ENCODE measurements at places on chromosomes 7 and 10. TPM values are rescaled to one million over a fixed set of nuclear protein-coding genes. Genes with fewer than 3 reads are reported as not detected.
A peak's percentile ranks its signal among the peaks of the same experiment; 100 is the strongest.

EN2 gene
- 0.11 TPM for total RNA-seq

BEND7 gene
- 18.5 TPM for total RNA-seq

CPED1 gene
- 26.2 TPM for total RNA-seq

DNA sequence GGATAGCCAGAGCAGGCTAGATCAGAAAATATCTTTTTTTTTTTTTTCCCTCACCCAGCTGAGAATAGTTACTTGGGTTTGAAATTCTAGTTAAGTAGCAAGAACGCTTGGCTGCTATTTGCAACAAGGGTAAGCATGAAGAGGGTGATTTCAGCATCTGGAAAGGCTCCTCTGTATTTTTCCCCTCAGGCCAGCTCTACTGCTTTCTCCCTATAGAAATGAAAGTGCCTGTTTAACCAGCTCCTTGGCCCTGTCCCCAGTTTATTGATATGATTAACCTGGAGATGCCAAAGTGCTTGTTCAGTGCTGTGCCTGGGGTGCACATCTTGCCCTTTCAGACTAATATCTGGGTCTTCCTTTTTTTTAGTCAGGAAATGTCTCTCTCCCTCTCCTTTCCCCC, 37.1 kb downstream of the AP3M1 start:
- no peak for DNase-seq

SLC16A9 gene
- 0.48 TPM for total RNA-seq

DNA sequence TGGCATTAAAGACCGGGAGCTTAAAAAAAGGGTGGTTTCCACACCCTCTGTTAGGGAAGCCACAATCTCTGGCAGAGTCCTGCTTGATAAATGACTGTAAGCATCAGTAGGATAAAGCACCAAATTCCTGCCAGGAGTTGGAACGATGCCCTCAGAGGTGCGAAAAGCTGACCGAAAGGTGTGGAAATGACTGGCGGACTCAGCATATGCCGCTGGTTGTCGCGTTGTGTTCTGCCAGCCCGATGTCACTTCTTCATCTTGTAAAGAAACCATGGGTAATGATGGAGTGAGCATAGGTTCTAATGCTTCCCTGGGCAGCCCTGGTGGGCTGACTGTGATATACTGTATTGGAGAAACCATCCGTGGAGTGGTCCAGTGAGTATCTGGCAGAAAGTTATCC, 62.4 kb downstream of the KIAA1549 start:
- no peak for DNase-seq

DNA sequence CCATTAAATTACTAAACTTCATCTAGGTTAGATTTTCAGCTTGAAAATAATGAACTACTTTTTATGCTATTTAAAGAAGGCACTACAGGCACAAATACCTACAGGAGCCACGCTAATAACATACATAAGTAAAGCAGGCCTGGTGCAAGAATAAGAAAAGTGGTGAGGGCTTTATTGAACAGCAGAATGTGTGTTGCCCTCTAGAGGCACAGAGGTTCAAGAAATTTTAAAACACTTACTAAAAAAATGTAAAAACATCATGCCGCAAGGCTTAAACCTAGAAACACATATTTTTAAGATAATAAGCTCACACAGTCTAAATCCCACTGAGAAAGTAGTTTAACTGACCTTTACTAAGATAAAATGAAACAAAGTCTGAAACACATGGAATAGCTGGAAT, 20.3 kb downstream of the CACUL1 start:
- DNase-seq: no peak

GRCh38 chr7:47376991-47377616, 204.8 kb downstream of the TNS3 start:
- DNase-seq: no peak

GRCh38 chr10:108005627-108006026, 841.1 kb upstream of the SORCS1 start:
- DNase-seq: no peak

DNA sequence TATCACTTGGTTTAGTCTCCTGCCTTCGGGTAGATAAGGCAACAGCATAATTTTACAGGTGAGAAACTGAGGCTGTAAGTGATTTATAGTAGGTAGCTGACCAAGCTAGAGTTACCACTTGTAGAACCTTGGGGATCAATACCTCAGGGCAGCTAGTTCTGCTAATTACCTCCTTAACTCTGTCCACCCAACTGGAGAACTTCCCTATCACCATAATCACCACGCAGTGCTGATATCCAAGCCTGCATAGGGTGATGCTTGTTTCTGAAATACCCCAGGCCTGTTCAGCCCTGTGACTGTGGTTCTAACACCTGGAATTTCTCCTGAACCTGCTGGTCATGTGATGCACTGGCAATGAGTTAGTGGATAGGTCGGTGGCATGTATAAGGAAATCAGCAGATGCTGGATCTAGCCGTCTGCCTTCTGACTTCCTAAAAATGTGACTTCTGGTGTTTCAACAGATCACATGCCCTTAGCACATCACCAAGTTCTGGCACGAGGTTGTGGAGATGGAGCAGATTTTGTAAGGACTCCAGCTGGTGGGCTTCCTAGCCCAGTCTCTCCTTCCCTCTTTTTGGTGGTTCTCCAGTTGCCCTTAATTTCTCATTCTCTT, 15.3 kb downstream of the PLAU start:
- DNase-seq: no peak

GNAI1 gene
- 11.3 TPM for total RNA-seq

TSPAN15 gene
- total RNA-seq: 9.5 TPM

GRCh38 chr10:120917521-120918250, 66.5 kb downstream of the WDR11 start:
- no peak for DNase-seq

GNG11 gene
- total RNA-seq: 18.4 TPM

DNA sequence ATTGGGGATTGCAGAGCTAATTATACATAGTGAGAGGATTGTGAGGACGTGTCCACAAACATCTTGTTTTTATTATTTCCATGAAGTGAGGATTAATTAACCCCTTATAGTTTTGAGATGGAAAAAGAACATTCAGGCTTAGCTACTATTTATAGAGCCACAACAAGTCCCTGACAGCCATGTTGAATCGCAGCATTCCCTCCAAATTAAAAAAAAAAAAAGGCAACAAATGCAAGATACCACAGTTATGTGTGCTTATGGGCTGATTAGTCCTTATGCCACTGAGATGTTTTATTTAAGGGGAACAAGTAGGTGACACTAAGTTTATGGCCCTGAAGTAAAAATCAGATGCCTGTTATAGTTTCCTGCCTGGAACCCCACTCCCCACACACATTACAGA, 350.3 kb downstream of the GPAM start:
- no peak for DNase-seq

DNA sequence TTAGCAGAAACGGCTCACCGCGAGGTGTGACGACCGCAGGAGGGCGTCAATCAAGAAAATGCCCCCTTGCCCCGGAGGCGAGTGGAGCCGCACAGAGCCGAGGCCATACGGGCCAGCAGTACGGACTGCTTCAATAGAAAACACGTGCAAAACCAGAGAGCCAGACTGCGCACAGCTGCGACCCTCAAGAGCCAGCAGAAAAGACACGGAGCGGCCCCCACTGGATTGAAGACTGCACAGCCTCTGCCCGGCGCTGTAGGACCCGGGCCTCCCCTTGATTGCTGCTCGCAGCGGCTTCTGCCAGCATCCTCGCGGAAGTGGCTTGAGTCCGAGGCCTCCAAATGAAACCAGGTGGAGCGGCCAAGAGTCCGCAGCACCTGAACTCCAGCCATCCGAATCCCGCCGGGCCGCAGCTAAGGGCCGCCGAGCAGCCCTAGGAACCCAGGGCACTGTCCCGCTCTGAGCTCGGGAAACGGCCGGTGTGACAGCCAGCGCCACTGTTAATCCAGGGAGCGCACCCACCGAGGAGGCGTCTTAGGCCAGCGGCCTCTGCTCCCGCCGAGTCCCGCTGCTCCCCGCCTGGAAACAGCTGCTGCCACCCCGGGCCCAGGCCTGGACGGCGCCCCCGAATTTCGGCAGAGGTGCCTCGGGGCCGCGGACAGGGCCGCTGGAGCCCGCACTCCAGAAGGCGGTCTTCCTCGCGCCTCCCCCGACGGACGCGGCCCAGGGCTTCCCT, 660 bp upstream of the HHEX start:
- peak; percentile 56 for DNase-seq

PTF1A gene
- total RNA-seq: not detected

DNA sequence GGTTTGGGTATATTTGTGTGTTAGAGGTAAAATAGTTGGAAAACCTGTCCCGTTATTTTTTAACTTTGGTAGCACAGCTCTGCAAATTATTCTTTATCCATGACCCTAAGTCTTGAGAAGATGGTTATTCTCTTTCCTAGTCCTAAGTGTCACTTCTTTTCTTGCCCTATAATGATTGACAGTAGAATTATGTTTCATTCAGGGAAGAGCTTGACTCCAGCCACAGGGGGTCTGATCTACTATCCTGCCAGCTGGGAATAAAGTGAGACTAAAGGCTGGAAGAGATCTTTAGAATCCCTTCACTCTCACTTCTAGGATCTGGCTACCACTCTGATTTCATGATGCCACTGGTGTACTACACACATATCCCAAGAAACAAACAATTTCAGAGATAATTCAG, 90.4 kb downstream of the PHTF2 start:
- DNase-seq: no peak

GRCh38 chr7:133613250-133613790, 360.4 kb downstream of the EXOC4 start:
- DNase-seq: no peak

- DNase-seq: peak; percentile 48
These were observed 28.7 kb upstream of the CD36 start for GRCh38 chr7:80609751-80610150.

DNA sequence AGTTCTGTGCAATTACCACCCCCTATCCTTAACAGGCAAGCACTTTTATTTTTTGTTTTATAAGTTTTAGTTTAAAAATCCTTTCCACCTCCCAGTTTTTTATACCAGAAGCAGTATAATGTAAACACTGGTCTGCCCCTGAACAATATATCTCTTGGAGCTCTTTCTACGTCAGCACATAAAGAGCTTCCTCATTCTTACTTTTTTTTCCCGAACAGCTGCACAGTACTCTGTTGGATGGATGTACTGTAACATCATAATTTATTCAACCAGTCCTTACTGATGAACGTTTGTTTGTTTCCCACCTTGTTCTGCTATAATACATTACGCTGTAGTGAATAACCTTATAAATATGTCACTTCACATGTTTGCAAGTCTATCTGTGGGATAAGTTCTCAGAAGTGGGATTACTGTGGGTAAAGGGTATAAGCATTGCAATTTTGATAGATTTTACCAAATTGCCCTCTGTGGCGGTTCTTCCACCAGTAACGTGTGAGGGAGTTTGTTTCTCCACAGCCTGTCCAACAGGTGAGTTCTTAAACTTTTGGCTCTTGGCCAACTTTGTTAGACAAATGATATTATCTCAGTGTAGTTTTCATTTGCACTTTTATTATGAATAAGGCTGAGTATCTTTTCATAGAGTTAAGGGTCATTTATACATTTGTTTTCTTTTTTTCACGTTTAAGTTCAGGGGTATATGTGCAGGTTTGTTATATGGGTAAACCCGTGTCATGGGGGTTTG, 32.8 kb downstream of the ADRA2A start:
- DNase-seq: no peak

DNA sequence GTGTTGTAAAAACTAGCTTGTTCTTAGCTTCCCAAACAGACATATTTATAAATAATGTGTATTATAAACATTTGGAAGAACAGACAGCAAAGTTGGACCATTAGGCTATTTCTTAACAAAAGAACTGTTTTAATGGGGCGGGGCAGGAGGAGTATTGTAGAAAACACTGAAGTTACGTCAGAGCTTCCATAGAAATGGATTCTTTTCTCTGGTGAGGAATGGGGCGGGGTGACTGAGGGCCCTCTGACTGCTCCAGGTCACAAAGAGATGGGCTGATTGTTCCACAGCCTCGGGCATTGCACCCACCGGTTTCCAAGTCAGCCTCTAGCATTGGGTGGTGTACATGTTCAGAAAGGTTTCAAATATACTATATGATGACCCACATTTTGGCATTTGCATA, 36.8 kb upstream of the ADAM12 start:
- DNase-seq: no peak

PTPRN2 gene
- total RNA-seq: 1.2 TPM

GIMAP5 gene
- total RNA-seq: 8.5 TPM

DNA sequence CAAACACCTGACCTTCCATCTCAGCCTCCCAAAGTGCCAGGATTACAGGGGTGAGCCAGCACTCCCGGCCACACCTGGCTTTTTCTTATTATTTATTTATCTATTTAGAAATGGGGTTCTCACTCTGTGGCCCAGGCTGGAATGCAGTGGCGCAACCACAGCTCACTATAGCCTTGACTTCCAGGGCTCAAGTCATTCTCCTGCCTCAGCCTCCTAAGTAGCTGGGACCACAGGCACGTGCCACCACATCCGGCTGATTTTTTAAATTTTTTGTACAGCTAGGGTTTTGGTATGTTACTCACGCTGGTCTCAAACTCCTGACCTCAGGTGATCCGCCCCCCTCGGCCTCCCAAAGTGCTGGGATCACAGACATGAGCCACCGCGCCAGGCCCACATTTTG, 56.9 kb upstream of the MYL10 start:
- no peak for DNase-seq

GRCh38 chr7:73429622-73430505, 3.7 kb upstream of the FZD9 start:
- no peak for DNase-seq

- no peak for DNase-seq
These were observed 146.4 kb downstream of the ANLN start for GRCh38 chr7:36535866-36536664.

DNA sequence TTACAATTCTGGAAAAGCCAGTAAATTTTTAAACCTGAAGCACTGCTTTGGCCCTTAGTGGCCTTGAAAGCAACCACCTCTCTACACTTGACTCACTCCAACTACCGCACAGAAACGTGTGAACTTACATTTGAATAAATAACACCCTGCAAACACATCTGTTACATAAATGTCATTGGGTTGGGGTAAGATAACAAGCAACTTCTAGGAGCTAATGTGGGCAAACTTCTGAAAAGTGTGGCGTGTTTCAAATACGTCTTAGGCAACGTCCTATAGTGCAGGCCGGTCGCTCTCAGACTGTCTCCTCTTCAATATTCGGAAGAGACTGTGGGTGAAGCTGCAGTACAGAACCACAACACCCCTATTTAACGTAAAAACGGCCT, 474 bp downstream of the ORC5 start:
- no peak for DNase-seq

GRCh38 chr10:30784524-30784896, 155.0 kb upstream of the LYZL2 start:
- no peak for DNase-seq

NAT16 gene
- total RNA-seq: not detected

- no peak for DNase-seq
These were observed 40.2 kb upstream of the SYPL1 start for GRCh38 chr7:106152313-106152665.

GRCh38 chr10:117399341-117400196, 24.3 kb upstream of the PDZD8 start:
- DNase-seq: no peak

TEX47 gene
- not detected for total RNA-seq
